ENCODE measurements at places on chromosomes 3 and 15.

DNA sequence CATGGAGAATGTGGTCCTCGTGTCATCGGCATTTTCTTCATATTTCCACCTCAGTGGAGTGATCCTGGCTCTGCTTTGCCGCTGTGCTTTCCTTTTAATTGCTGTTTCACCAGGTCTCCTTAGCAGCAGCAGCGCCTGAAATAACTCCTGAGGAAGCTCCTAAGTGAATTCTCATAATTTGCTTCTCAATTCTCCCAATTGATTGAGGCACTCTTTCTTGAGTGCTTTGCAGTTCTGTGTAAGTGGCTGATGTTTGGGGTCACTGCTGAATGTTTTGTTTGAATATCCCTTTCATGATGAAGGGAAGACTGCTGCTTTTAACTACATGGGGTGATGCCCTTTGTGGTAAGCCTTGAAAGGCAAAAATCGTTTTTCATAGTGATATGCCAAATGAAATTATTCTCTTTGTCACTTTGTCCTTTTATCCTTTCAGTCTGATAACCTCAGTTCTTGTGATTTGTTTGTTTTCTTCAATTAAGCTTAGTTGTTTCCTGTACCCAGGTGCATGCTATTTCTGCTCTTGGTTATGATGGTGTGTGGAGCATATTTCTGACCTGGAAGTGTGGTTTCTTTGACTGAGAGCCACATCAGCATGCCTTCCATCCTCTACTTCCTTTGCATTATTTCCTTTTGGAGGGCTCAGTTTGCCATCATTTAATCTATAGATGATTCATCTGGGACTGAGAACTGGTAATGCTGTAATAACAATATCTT is 36.7 kb downstream of the HMG20A start:
- no peak for DNase-seq

- no peak for DNase-seq
Measured at GRCh38 chr3:184772667-184773272, 39.2 kb upstream of the VPS8 start.

DNA sequence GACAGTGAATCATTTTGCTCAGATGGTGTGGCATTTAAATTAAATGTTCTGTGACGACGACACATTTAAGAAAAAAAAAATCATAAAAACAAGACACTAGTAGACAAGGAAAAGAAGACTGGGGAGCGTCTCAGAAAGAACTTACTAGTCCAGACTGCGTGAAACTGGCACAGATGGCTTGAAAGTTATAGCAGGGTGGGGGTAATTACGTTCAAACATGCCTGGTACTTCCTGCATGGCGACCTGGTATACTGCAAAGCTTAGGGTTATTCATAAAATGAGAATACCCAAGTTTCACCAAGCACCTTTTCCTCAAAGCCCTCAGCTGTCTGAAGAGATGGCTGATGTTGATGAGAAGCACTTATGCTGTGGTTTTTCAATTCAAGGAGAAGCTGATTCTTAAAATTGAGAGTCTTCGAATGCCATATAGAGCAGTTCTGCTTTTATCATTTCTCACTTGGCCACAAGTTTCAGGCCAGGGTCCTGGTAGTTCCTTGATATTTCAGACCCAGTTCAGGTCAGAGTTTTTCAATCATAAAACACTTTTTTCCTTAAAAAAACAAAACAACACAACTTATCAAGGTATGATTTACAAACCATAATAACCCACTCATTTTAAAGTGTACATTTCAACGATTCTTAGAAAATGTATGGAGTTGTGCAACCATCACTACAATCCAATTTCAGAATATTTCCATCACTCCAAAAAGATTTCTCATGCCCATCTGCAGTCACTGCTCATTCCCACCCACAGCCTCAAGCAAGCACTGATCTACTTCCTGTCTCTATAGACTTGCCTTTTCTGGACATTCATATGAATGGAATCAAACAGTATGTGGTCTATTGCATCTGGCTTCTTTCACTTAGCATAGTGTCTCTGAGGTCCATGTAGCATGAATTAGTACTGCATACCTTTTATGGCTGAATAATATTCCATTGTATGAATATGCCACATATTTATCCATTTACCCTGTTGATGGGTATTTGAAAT is 24.7 kb downstream of the PCOLCE2 start:
- no peak for DNase-seq

- no peak for DNase-seq
Measured at GRCh38 chr3:36663666-36664291, 100.6 kb downstream of the DCLK3 start.

GRCh38 chr3:84836961-84837360 is 121.8 kb upstream of the CADM2 start:
- no peak for DNase-seq

DNA sequence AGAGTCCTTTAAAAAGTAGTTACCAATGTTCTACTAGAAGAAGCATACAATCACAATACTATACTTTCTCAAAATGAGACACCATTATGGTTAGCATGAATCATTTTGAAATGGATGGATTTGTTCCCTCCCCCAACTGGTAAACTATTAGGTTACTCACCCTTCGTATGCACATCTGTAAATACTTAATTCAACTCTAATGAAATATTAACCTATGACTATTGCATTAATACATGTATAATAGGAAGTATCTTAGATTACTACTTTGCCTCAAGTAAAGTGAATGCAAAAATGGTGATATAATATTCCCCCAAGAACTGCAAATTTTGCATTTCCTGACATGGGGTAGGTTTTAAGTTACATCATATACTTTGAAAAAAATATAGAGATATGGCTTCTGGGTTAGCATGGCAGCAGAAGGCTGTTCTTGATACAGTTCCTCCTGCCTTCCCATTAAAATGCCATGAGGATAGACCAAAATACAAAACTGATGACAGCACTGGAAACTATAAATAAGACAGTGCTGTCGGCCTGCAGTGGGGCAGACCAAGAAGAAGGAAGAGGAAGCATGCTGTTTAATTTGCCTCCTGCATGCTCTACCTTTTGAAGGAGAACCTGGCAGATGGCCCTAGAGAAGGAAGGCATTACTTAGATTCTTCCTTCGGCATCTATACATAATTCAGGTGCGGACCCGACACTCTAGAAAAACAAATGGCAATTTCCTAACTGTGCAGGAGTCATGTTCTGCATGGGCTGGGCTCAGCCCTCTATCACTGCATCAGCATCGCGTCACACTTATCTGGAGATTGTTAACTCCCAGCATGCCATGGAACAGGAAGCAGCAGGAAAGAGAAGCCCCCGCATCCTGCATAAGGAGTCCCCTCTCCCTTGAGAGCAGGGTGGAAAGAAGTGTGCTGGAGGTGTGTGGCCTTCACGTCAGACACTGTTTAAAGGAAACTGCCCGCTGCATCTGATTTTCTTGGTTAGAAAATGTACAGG is 41.8 kb upstream of the NEO1 start:
- no peak for DNase-seq

GRCh38 chr3:183285318-183285717 is 32.3 kb downstream of the B3GNT5 start:
- DNase-seq, result no peak

GRCh38 chr3:151087648-151088047 is 2.2 kb downstream of the MED12L start:
- DNase-seq, result no peak

DNA sequence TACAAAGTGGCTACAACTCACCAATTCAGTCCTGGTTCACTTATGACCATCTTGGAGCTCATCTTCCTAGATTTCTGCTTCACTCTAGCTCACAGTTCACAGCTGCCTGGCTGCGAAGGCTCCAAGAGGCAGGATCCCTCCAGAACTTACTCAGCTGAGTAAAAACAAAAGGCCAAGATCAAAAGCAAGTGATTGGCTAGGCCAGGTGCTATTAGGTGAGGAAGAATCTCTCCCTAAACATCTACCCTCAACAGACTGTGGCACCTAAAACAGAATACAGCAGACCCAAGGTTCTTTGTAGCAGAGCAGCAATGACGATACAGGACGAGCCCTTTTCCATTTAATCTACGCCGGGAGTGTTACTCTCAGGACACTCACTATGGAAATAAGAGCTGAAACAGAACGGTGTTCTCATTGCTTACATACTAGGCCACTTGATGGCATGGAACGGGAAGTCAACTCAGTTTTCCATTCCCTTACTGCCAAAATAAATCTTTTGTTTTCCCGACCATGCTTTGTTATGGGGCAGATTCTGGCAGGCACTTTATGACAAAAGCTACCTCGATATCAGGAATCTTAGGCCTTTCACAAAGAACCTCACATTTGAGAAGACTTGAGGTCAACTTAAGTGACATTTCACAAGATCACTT is 901 bp downstream of the ICE2 start:
- no peak for DNase-seq

GRCh38 chr15:87031540-87032230 is 952.0 kb downstream of the AGBL1 start:
- no peak for DNase-seq

DNA sequence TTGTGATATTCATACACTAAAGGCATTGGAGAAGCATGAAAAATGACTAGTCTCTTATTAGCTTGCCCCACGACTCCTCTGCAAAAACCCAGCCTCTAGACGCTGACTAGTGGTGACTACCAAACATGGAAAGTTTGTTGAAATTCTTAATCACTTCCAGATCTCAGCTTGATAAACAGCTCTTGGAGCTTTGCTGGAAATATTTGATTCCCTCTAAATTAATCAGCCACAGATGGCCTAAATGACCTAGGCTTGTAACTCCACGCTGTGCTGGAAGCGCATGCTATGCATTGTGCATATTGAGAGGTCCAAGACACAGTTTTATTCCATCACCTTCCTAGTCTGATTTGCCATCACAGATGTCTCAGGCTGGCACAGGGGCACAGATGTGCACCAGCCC is 244.7 kb upstream of the ST8SIA2 start:
- DNase-seq, result no peak

- no peak for DNase-seq
Measured at GRCh38 chr3:189355481-189356201, 183.9 kb downstream of the TPRG1 start.

GRCh38 chr15:81666839-81667238 is 292.8 kb upstream of the TMC3 start:
- DNase-seq, result no peak

Data from Right ventricle myocardium superior (tissue), 1 donor.